ENCODE measurements at places on chromosomes 7 and 10.

DNA sequence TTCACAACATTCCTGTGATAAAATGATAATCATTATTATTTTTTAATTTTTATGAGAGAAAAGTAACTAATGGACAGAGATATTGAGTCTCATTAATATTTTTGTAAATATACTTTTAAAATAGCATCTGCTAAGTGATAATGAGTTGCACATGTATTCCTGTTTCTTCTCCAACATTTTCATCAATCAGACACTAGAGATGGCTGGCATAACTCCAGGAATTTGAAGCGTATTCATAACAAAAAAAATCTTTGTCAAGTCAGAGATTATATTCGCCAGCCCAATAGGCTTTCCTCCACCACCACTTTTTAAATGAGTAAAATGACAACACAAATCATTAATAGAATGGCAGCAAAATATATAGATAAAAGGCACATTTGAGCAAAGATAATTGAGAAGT, 524.0 kb upstream of the KCND2 start:
- no peak for DNase-seq

- DNase-seq, result no peak
Measured at GRCh38 chr7:32221056-32221455, 150.8 kb upstream of the PDE1C start.

- peak; percentile 84 for DNase-seq
Measured at GRCh38 chr7:87600130-87601124, at the start of gene ABCB1. ABCB1 (minus strand) TSS chr7:87600884; CDS start chr7:87600184, 700 bp downstream.

- no peak for DNase-seq
Measured at GRCh38 chr7:4951903-4952636, 6.9 kb downstream of the MMD2 start.

DNA sequence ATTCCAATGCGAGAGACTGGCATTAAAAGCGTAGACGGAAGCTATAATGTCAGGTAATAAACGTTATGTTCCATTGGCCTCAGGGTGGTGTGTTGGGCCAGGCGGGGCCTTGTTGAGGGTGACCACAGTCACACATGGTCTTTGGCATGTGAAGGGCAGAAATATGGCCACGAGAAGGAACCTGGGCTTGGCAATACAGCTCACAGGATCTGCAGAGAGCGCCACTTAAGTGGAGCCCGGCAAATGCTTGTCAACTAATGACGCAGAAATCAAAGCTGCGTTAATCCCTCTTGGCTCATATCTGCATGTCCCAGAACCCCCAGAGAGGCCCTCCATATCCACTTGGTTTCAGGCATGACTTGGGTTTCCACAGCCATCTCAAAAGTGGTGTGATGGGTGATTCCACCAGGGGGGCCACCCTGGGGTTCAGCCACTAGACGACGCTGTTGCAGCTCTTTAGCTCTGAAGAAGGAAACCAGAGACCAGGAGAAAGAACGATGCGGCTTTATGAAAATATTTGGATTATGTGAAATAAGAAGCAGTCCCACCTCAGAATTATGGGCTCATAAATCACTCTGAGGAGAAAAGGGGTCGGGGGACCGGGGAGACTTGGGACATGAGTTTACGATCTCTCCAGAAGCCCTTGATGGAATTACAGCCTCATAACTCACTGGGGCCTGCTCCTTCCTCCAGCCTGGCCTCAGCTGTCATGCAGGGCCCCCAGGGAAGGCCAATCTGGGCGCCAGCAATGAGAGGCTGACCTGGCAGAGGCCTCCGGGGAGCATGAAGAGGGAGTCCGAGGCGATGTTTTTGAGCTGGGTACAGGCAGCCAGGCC, 462.5 kb downstream of the PLXNA4 start:
- DNase-seq, result no peak

- no peak for DNase-seq
Measured at GRCh38 chr10:96306516-96306915, 2.3 kb downstream of the DNTT start.

- DNase-seq, result no peak
Measured at GRCh38 chr10:125742465-125742864, 23.0 kb downstream of the EDRF1 start.

GRCh38 chr10:93054486-93054885, 6.1 kb upstream of the CYP26C1 start:
- DNase-seq, result no peak

DNA sequence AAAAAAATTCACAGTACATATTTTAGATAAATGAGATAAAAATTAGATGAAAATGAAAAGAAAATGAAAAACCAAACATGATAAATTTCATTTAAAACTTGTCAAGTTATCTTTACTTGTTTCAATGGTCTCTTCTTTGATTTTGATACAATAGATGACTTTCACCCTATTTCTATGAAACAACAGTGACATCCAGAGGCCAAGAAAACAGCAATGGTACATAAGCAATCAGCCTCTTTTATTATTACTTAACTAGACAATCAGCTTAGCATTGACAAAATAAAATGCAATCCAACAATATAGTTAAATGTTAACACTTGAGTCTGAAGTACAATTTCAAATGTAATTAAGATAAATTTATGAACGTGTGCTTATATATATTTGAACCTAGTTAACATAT, 74.8 kb upstream of the GPR37 start:
- peak; percentile 11 for DNase-seq

- DNase-seq, result no peak
Measured at GRCh38 chr7:131773413-131773812, 217.0 kb upstream of the PODXL start.

GRCh38 chr7:88363249-88363648, 56.6 kb upstream of the STEAP4 start:
- no peak for DNase-seq

- peak; percentile 40 for DNase-seq
Measured at GRCh38 chr10:75191821-75192568, 18.6 kb upstream of the VDAC2 start.

Measured in HuH-7 (cell line).